MM.1S (cell line): ENCODE measurements at places on chromosomes 3 and 15.

DNA sequence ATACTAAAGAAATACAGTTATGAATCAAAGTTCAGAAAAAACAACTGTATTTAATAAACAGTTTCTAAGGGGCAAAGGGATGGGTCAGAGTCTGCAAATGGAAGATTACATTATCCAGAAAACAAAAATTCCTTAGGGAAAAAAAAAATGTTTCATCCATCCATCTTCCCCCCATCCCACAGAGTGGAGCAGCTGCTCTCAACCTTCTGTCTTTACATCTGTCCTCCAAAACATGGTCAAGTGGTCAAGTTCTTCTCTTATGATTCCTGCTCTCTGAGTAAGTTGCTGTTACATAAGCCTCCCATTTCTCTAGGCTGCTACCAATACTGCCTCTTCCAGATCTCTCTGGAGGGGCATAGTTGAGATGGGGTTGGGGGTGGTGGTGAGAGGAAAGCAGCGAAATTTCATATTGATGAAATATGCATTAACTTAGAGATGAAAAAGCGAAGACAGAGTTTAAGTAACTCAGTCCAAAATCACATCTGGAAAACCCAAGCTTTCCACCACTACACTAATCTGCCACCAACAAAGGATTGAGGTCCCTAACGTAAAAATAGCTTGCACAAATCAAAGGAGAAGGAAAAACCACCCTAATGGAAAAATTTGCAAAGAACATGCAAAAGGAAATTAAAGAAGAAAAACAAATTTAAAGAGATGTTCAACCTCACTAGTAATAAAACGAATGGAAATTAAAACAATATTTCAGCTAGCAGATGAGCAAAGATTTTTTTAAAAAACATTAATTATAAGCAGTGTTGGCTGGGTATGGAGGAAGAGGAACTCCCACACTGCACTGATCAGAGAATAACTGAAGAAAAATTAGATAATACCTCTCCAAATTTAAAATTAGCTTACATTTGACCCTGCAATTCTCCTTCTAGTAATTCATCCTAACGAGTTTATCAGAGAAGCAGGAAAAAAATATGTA is 109.5 kb downstream of the ST8SIA2 start:
- no peak for DNase-seq

- DNase-seq: no peak
These were observed 35.1 kb downstream of the SLC25A26 start for GRCh38 chr3:66255865-66256264.

DNA sequence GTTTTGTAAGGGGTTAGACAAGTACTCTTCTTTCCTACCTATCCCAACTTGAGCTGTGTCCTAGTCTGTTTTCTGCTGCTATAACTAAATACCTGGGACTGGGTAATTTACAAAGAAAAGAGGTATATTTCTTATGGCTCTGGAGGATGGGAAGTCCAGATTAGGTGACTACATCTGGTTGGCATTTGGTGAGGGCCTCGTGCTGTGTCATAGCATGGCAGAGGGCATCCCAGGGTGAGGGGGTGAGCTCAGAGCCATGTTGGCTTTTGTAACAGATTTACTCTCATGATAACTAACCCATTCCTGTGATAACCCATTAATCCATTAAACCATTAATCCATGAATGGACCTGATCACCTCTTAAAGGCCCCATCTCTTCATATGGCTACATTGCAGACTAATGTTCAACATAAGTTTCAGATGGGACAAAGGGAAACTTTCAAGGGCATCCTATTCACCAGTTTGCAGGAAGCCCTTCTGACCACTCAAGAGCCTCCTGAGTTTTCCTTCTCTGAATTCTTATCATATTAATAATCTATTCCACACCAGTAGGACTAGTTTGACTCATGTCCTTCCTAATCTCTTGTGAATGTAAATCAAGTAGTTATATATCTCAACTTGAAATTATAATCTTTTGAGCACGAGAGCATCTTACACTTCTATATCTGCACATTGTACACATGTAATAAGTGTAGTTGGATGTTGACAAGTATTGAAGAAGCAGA is 185.7 kb upstream of the ZPLD1 start:
- no peak for DNase-seq

DNA sequence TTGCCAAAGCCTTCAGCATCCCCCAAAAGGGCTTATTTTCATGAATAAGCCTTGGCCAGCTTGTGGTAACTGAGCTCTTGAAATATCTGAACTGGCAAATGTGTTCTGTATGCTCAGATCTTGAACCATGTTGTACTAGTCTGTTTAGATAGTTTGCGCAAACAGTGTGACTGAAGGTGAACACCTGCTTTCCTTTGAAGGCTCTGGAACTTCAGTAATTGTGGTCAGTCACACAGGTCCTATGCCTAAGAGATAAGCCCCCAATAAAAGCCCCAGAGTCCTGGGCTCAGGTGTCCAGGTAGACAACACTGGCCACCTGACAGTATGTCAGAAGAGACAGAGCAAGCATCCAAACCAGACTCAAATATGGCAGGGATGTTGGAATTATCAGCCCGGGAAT is 5.4 kb downstream of the TUBGCP5 start:
- DNase-seq: no peak

DNA sequence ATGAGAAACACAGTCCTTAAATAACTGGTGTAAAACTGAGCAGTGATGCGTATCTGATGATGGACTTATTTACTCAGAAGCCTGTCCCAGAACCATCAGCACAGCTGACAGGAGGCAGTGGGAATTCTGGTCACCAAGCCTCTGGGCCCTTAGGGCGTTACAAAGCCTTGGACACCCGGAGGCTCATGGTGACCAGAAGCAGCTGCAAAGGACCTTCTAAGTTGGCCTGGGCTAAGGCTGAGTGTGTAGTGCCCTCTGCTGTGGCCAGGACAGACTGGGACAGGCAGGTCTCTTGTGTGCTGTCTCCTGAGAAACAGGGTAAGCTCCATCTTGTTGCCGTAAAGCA is 168.9 kb downstream of the ATP10A start:
- DNase-seq: no peak
